SW480 (cell line): ENCODE measurements at places on chromosomes 4 and X.

DNA sequence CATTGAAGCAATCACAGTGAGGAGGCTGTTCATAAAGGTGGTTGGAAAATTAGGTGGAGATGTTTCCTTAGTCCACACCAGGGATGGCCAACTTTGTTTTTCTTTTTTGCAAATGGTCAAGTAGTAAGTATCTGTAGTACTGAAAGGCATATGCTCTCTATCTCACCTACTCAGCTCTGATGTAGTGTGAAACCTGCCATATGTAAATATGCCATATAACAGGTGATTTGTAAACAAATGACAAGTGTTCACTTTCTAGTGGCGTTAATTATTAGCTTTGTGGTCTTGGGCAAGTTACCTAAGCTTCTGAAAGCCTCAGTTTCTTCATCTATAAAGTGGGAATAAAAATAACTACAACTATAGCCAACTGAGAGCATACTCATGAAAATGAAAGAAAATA lies 421.4 kb upstream of the LCORL start:
- DNase-seq: no peak

- no peak for DNase-seq
These were observed 149.4 kb downstream of the PDGFRA start for GRCh38 chr4:54378461-54378860.

GRCh38 chrX:48035891-48036290 lies 29.1 kb downstream of the SPACA5 start:
- no peak for DNase-seq

GRCh38 chr4:38559374-38559773 lies 104.6 kb upstream of the KLF3 start:
- DNase-seq: no peak

DNA sequence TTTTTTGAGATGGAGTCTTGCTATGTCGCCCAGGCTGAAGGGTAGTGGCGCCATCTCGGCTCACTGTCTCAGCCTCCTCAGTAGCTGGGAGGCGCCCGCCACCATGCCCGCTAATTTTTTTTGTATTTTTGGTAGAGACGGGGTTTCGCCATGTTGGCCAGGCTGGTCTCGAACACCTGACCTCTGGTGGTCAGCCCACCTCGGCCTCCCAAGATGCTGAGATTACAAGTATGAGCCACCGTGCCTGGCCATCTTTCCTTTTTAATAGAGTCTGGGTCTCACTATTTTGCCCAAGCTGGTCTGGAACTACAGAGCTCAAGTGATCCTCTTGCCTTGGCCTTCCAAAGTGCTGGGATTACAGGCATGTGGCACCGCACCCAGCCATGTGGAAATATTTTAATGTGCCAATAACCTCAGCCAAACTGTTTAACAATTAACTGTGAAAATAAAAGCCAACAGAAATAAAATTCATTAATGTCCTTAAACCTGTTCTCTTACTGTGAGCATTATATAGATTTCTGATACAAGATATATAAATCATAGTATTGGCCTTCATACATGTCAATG lies 16.3 kb downstream of the PDS5A start:
- DNase-seq: no peak

DNA sequence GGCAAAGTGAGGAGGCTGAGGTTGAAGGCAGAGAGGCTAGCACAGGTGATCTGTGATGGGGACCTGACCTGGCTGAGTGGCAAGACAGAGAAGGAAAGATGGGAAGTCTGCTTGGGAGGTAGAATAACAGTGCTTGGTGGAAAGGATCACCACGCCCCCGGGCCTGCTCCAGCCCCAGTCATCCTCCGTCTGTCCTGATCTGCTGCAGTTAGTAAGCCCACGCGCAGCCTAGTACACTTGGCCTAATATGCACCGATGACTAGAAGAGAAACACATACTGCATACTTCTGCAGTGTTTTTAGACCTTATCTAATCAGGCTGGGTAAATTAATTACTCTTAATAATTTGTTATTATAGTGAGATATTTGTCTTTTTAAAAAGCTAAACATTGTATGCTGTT lies 103.7 kb upstream of the KLF3 start:
- DNase-seq: no peak

- no peak for DNase-seq
These were observed 51.7 kb downstream of the PIR start for GRCh38 chrX:15441464-15441863.

- no peak for DNase-seq
These were observed 7.6 kb downstream of the MED14 start for GRCh38 chrX:40727581-40728252.

- peak; percentile 3 for DNase-seq
These were observed 27.0 kb downstream of the DHX15 start for GRCh38 chr4:24557026-24558025.

GRCh38 chrX:96183391-96183790 lies 501.3 kb upstream of the DIAPH2 start:
- DNase-seq: no peak

GRCh38 chr4:113059449-113060182 lies 10.2 kb downstream of the ANK2 start:
- no peak for DNase-seq

- no peak for DNase-seq
These were observed 155.5 kb downstream of the SLC7A11 start for GRCh38 chr4:138086611-138087041.

GRCh38 chr4:23060776-23061175 lies 368.0 kb downstream of the GBA3 start:
- no peak for DNase-seq

DNA sequence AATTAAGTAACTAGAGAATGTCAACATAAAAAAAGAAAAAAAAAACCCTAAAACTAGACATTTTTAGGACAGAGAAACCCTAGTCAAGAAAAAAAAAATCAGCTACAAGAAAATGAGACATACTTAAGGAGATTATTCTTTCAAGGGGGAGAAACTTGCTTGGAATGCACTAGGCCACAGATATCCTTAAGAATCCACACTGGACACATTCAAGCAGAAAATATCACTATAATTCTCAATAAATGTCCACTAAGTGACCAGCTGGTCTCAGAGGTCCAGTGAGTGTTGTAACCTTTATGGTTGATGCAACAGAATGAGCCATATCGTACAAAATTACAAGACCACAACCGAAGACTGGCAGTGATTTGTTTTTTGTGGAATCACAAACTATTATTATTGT lies 15.6 kb upstream of the IBSP start:
- no peak for DNase-seq

- no peak for DNase-seq
These were observed 39.5 kb downstream of the USP46 start for GRCh38 chr4:52619591-52619931.

DNA sequence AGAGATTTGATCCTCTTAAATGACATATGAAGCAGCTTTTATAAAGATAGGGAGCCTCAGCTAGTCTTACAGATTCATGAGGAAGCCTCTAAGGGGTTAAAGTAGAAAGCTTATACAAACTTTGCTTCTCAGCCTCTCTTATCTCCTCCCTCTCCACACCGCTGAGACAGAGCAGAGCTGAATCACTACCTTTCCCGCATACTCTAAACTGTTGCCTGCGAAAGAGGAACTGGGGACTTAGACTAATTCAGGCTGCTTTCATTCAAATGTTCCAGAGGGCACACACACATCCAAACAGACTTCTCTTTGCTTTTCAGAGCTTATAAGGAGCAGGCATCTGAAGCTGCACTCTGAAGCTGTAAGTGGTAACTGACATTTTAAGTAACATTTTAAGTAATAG lies at the start of gene SERTM2:
TSS of gene SERTM2 (plus strand) at position 169 of the 400 bp plus-strand sequence. CDS start 7,213 bp downstream, outside the sequence.
- DNase-seq: no peak
